ENCODE measurements at places on chromosomes 11 and 22.

DNA sequence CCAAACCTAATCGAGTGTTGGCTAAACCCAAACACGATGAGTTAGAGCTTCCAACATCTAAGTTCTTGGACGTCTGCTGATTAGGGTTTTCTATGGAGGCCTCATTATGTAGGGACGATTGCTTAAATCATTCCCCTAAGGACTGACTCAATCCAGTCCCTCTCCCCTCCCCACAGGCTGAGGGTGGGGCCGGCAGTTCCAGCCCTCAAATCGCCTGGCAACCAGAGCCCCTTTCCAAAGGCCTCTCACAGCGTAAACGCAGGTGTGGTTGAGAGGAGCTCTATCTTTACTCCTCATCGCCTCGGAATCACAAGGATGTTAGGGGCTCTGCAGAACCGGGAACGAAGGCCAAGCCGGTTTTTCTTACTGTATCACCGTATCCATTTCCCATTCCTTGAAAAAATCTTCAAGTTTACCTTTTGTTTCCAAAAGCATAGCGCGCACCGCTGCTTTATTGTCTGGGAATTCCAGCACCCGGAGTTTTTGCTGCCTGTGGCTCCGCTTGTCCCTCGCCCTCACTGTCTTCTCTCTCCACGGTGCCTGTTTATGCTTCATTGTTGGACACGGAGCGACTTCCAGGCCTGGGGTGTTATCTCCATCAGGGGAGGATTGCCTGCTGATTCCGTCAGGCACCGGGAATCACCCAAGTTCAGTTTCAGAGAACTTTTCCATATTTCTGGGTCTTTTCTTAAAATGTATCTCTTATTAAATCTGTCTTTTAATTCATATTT, 13.8 kb upstream of the IFITM3 start:
- DNase-seq: no peak

DNA sequence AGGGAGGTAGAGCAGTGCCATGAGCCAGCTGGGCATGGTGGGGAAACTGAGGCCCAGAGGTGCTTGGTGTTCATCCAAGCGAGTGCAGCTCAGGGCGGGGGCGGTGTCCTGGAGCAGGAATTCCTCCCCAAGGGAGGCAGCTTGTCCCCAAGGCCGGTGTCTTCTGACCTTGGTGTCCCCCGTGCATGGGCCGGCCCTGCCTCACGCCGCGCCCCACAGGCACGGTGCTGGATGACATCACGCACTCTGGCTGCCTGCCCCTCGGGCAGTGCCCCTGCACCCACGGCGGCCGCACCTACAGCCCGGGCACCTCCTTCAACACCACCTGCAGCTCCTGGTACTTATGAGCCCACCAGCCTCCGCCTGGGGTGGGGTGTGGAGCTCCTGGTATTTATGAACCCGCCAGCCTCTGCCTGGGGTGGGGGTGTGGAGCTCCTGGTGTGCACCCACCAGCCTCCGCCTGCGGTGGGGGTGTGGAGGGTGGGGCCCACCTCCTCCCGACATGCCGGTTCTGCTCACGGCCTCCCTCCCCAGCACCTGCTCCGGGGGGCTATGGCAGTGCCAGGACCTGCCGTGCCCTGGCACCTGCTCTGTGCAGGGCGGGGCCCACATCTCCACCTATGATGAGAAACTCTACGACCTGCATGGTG, 6.7 kb downstream of the MUC5B start:
- DNase-seq: no peak

GRCh38 chr11:16792426-16792825, 54.0 kb downstream of the C11orf58 start:
- DNase-seq: no peak

- DNase-seq: no peak
Measured at GRCh38 chr11:91258876-91259275, 965.7 kb upstream of the FAT3 start.

DNA sequence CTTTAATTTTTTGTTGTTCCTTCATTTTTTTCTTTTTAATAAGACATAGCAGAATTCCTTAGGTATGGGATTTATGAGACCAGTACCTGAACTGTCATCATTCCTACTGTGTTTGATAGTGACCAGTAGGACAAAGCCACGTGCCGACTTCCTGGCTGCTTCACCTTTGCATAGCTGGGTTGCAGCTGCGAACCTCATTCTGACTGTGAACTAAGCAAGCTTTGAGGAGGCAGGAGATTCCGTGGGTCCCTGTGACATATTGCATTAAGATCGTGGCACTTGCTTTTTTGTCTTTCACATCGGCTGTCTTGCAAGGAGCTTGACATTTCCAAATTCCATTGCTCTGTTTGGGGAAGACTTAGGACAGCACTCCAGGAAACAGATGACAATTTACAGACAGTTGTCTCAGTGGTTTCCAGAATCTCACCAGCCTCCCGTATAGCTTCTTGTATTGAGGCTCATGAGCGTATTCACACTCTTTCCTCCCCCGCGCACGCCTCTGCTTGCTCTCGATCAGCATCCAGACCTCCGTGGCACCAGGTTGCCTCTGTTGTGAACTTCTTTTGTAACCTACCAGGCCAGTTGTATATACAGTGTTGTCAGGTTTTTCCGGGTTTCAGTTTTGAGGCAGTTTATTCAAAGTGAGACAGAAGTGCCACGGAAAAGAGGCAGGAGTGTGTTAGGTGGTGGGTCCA, 101.7 kb downstream of the CWC15 start:
- no peak for DNase-seq
